ENCODE measurements at places on chromosomes 12 and 14. TPM values are rescaled to one million over a fixed set of nuclear protein-coding genes. Genes with fewer than 3 reads are reported as not detected.
A peak's percentile ranks its signal among the peaks of the same experiment; 100 is the strongest.

Gene SLC25A21
- total RNA-seq: 1.2 TPM

- H3K27ac ChIP-seq: no peak overlapping the region
- no peak for DNase-seq
- H3K36me3 ChIP-seq: no peaks in the 10 kb centered on the region
- H3K27me3 ChIP-seq: no peaks in the 10 kb centered on the region
Observed at GRCh38 chr12:67452119-67452805, 183.1 kb downstream of the CAND1 start.

DNA sequence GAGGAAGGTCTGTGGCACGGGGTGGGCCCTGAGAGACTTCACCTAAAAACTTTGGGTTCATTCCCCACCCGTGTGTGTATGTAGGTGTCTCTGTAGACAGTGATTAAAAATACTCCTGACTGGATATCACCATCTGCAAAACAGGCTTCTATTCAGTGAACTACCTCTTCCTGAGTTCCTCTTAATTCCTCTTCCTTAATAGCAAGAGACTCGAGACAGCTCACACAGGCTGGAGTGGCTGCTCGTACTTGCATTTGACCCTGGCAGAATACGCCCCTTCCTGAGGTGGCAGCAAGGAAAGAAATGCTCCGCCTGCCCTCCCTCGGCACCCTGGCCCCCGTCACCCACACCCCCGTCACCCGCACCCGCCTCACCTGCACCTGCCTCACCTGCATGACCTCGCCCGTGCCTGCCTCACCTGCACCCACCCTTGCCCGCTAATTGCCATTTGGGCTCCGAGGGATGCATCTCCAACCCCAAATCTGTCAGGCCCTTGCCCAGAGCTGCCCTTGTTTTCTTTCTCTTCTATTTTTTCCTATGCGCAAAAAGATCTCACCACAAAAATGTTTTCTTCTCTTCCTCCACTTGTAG lies 90.0 kb downstream of the FBXL14 start:
- H3K36me3 ChIP-seq: no peaks in the 10 kb centered on the region
- no peak for DNase-seq
- H3K4me1 ChIP-seq: peaks cover 8% of the 10 kb centered on the region
- peak overlapping the region; percentile 19 for H3K4me3 ChIP-seq

Gene MIP
- not detected for total RNA-seq

DNA sequence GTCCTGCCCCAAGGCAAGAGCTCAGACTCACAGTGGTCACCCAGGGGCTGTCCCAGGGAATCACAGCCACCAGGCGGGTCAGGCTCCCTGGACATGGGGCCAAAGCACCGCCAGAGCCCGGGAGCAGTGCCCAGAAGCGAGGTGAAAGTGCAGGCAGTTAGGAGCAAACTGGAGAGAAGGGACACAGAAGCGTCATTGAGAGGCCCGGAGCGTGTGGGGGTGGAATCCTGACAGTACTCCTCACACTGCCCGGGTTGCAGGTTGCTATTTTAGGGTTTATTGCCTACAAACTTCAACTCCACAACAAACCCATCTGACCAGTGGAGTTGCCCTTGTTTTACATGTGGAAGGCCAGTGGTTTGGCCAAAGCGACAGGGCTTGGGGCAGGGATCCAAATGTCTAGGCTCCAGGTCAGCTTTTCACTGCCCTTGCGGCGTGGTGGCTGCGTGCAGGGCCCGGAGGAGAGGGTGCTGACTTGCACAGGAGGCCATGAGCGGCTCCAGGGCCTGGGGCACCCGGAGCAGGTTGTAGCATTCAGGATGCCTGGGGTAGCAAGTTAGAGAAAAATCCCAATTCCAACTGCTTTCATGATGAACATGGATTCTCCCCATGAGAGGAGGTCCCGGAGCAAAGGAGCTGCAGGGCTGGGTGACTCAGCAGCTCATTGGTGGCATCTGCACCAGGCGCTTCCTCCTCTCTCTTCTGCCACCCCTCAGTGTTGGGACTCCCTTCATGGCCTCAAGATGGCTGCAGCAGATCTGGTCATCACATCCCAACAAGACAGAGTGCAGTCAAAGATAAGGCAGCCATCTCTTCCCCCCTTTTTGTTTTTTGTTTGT lies 112.3 kb upstream of the NCOR2 start:
- DNase-seq: no peak
- H3K27me3 ChIP-seq: no peaks in the 10 kb centered on the region
- peaks cover 34% of the 10 kb centered on the region for H3K4me1 ChIP-seq
- H3K27ac ChIP-seq: peak overlapping the region; percentile 43

DNA sequence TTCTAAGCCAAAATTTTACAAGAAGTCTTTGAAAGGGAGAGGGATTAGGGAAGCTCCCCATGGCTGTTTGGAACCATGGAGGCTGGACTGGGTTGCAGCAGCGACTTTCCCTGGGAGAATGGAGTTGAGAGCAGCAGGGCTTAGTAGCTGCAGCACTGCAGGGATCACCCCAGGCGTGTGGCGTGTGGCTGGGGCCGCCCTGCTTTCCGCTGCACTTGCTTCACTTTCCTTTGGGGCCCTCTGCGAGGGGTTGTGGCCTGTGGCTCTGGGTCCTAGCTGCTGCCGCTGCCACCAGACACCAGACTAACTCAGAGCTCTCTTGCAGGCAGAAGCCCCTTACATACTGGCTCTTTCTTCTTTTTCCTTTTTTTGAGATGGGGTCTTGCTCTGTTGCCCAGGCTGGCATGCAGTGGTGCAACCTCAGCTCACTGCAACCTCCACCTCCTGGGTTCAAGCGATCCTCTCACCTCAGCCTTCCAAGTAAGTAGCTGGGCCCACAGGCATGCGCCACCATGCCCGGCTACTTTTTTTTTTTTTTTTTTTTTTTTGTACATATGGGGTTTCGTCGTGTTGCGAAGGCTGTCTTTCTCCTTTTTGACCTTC lies 25.4 kb downstream of the CCDC62 start:
- no peak for DNase-seq
- H3K27ac ChIP-seq: no peak overlapping the region
- H3K4me1 ChIP-seq: no peaks in the 10 kb centered on the region
- H3K4me3 ChIP-seq: no peak overlapping the region
- H3K27me3 ChIP-seq: no peaks in the 10 kb centered on the region

DNA sequence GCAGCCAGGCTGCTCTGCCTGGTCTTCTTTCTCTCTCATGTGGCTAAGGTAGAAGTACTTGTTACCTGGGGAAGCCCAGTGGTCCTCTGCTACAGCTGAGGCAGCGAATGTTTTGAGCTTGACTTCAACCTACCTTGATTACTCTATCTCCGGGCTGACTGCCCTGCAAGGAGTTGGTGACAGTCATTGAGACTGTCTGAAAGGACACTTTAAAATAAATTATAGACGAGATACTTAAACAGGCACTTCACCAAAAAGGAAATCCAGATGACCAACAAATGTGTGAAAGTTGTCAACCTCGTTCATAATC lies 474 bp upstream of the CIT start:
- H3K27ac ChIP-seq: no peak overlapping the region
- peak overlapping the region; percentile 78 for H3K4me3 ChIP-seq
- H3K27me3 ChIP-seq: no peaks in the 10 kb centered on the region
- H3K36me3 ChIP-seq: no peaks in the 10 kb centered on the region

DNA sequence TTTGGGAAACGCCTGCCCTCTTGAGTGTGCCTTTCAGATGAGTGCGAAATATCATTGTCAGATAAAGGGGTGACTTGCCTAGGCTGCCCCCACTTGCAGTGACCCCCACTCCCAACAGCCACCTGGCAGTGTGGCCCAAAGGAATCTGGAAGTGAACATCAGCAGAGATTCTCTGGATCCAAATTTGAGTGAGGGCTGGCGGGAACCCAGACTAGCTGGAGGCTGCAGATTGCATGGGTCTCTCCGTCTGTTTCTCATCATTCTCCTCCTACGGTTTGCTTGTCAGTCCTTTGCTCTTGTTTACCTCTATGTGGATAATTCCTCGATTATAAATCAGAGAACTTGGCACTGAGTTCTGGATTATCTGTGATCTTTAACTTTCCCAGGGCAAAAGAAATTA lies 280.8 kb downstream of the ZFP36L1 start:
- H3K36me3 ChIP-seq: no peaks in the 10 kb centered on the region
- no peaks in the 10 kb centered on the region for H3K27me3 ChIP-seq
- H3K4me3 ChIP-seq: no peak overlapping the region
- DNase-seq: no peak
- H3K4me1 ChIP-seq: peaks cover 7% of the 10 kb centered on the region

Gene CACNB3
- total RNA-seq: 30.5 TPM

DNA sequence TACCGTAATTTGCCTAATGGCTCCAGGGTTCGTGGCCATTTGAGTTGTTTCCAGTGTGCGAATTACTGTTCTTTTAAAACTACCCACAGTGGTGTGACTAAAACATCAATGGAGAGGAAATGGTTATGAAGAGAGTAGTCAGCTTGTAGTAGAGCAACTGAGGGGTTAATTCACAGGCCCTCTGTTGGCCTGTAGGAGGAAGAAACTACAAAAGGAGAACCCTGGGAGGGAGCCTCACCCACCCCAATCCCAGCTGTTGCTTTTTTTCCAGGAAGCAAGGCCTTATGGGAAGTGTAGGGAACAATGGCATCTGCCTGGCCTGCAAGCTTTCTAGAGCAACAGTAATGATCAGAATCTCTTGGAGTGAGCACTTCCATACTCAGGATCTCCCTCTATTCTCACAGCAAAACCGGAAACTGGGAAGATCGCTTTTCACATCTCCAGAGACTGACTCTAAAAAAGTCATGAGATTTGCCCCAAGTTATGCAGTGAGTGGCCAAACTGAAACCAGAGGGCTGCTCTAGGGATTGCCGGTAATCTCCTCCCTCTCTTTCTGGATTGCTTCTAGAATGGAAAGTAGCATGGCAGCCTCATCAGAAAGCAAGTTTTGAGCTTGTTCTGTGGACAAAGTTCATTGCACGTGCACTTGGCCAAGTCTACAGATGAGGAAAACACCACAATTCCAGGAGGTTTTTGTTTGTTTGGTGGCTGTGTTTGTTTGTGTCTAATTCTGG lies 125.3 kb upstream of the PWP1 start:
- DNase-seq: no peak
- no peaks in the 10 kb centered on the region for H3K27me3 ChIP-seq
- no peaks in the 10 kb centered on the region for H3K4me1 ChIP-seq
- no peak overlapping the region for H3K4me3 ChIP-seq
- no peaks in the 10 kb centered on the region for H3K36me3 ChIP-seq

DNA sequence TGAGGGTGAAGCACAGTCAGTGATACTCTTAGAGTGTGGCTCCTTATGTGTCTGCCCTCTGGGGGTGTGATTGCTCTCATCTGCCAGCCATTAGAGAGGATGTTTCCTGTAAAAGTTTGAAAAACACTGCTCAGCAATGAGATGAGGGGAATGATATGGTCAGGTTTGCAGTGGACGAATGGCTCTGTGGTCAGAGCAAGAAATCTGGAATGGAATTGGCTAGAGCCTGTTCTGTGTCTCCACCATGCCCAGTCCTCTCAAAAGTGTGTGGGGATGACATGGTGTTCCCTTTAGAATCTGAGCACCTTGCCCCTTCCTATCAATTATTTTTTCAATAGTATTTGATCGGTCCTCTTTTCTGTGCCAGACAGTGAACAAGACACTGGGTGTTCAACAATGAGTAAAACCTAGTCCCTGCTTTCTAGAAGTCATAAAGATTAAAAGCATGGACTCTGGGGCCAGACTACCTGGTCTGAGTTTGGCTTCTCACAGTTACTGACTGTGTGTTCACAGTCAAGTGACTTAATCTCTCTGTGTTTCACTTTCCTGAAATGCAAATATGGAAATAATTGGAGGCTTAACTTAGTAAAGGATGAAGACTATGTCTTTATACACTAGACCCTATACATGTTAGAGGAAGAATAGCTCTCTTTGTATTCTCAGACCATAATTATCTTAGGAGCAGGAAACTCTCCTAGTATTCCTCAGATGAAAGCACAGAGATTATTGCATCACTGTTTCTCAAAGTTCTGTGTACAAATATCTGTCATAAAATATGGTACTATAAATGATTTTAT lies 1.6 kb downstream of the ACSS3 start:
- peaks cover 20% of the 10 kb centered on the region for H3K4me1 ChIP-seq
- H3K36me3 ChIP-seq: no peaks in the 10 kb centered on the region
- H3K27me3 ChIP-seq: no peaks in the 10 kb centered on the region
- H3K4me3 ChIP-seq: peak overlapping the region; percentile 81
- DNase-seq: no peak

- no peaks in the 10 kb centered on the region for H3K27me3 ChIP-seq
- no peak overlapping the region for H3K4me3 ChIP-seq
- no peak overlapping the region for H3K27ac ChIP-seq
- no peaks in the 10 kb centered on the region for H3K4me1 ChIP-seq
- no peak for DNase-seq
Observed at GRCh38 chr12:90323217-90323616, 614.6 kb upstream of the ATP2B1 start.

DNA sequence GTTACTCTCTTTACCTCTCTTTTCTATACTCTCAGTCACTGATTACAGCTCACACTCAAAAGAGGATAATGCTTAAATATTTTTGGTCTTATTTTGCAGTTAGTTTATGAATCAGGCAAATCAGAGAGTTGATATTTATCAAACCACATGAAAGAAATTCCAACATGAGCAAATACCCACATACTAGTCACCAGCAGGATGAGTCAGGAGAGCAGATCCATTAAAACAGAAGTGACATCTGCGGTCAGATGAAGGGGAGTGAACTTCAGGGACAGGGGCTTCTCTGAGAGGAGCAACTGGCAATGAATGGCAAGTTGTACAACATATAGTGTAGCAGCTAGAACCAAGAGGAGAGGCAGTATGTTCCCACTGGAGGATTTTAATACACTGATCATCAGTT lies 258.7 kb downstream of the SYT10 start:
- no peaks in the 10 kb centered on the region for H3K36me3 ChIP-seq
- no peaks in the 10 kb centered on the region for H3K27me3 ChIP-seq
- no peak overlapping the region for H3K27ac ChIP-seq
- DNase-seq: no peak
- H3K4me1 ChIP-seq: no peaks in the 10 kb centered on the region

- peak overlapping the region; percentile 62 for H3K27ac ChIP-seq
- H3K4me3 ChIP-seq: peak overlapping the region; percentile 35
- no peaks in the 10 kb centered on the region for H3K36me3 ChIP-seq
Observed at GRCh38 chr12:1463073-1463905, 131.1 kb downstream of the FBXL14 start.

DNA sequence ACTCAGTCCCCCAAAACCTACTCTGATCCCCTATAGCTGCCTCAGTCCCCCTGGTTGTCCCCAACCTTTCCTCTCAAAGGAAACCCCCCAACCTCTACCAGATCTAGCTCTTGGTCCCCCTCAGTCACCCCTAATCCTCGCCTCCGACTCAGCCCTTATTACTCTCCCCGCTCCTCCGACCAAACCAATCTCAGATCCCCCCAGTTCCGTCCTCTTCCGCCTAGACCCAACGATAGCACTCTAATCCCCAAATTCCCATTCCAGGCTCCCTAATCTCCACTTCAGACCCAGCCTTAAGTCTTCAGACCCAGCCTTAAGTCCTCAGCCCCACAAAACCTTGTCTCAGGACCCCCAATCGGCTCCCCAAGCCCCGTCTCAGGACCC lies 612 bp downstream of the VPS37B start:
- peaks cover 47% of the 10 kb centered on the region for H3K4me1 ChIP-seq
- no peaks in the 10 kb centered on the region for H3K27me3 ChIP-seq
- peak overlapping the region; percentile 91 for H3K4me3 ChIP-seq

DNA sequence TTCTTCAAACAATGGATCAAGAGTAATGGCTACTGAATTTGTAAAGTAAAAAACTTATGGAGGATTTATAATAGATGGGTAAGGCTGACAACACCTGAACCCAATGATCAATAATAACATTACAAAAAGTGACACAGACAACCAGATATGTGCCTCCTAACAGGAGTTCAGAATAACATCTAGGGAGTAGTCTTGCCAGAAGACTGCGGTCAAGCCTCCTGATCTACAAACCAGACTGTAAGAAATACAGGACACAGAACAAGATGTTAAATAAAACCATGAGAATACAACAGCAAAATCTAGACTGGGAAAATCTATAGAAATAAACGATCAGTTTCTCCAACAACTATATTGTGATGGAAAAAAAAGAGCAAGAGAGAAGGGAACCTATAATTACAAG lies 262.6 kb upstream of the TMTC1 start:
- H3K27ac ChIP-seq: no peak overlapping the region
- no peaks in the 10 kb centered on the region for H3K27me3 ChIP-seq
- no peak for DNase-seq
- H3K4me1 ChIP-seq: peaks cover 5% of the 10 kb centered on the region
- no peak overlapping the region for H3K4me3 ChIP-seq
- H3K36me3 ChIP-seq: no peaks in the 10 kb centered on the region
